Upper lobe of left lung (tissue), 6 donors: ENCODE measurements at places on chromosomes 3 and 15. TPM values are rescaled to one million over a fixed set of nuclear protein-coding genes. Genes with fewer than 3 reads are reported as not detected.

DNA sequence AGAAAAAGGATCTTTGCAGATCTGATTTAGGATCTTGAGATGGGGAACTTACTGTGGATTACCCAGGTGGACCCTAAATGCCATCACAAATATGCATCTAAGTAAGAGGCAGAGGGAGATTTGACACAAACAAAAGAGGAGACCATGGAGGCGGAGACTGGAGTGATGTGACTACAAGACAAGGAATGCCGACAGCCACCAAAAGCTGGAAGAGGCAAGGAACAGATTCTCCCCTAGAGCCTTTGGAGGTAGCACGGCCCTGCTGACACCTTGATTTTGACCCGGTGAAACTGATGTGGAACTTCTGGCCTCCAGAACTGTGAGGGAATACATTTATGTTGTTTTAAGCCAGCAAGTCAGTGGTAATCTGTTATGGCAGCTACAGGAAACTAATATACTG lies 44.0 kb downstream of the GASK1A start:
- DNase-seq, result no peak

DNA sequence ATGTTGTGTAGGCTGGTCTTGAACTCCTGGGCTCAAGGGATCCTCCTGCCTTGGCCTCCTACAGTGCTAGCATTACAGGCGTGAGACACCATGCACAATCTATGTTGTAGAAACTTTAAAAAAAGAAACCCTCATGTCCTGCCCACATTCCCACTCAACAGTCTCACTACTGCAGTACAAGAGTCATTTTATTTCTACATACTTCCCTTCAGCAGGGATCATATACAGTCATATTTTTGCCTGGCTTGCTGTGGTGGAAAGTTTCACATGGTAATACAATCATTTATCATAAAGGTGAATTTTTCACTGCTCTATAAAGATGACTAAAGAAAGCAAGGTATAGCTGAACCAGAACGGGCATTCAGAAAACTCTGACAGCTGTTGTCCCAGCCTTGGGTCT lies 53.8 kb upstream of the PIK3CB start:
- DNase-seq, result no peak

DNA sequence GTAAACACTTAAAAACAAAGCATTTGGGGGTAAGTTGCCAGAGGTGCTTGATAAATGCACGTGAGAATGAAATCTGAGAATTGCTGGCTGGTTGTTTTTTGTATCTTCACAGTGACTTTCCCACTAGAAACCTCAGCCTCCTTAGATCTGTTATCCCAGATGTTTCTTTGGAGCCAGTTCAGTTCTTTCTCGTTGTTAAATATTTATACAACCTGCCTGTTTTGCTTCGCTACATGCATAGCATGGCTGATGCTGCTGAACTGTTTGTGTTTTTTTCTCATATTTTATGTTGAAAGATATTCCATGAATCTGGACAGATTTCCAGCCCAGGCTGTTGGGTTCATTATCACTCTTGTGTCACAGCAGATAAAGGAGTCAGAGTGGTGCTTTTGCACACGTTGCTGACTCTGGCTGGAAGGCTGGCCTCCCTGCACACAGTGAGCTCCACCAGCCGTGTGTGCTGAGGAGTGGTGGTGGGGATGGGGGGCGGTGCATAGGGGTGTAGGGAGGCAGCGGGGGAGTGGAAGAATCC lies 80.2 kb downstream of the ARNT2 start:
- no peak for DNase-seq

- DNase-seq, result no peak
Measured at GRCh38 chr3:124837065-124837464, 50.1 kb downstream of the ITGB5 start.

GRCh38 chr3:158451405-158452055 lies 119.5 kb upstream of the MLF1 start:
- no peak for DNase-seq

DNA sequence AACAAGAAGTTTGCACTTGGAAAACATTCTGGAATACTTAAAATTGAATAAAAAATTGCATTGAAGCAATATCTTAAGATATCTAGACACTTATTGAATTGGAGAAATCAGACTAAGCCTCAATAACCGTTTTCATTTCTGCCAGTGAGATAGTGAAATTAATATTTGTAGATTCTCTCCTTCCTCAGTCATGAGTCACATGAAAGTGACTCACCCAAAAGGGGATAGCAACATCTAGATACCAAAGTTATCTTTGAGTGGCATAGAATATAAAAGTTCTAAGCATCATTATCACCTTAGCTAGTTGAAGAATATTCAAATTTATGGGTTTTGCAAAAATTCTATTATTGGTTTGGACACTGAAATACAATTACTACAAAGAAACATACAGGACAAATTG lies 614.8 kb upstream of the ZNF717 start:
- DNase-seq, result no peak

- no peak for DNase-seq
Measured at GRCh38 chr3:14491396-14492190, 48.5 kb downstream of the GRIP2 start.

GRCh38 chr3:182644790-182645433 lies 148.4 kb upstream of the ATP11B start:
- DNase-seq, result no peak

DNA sequence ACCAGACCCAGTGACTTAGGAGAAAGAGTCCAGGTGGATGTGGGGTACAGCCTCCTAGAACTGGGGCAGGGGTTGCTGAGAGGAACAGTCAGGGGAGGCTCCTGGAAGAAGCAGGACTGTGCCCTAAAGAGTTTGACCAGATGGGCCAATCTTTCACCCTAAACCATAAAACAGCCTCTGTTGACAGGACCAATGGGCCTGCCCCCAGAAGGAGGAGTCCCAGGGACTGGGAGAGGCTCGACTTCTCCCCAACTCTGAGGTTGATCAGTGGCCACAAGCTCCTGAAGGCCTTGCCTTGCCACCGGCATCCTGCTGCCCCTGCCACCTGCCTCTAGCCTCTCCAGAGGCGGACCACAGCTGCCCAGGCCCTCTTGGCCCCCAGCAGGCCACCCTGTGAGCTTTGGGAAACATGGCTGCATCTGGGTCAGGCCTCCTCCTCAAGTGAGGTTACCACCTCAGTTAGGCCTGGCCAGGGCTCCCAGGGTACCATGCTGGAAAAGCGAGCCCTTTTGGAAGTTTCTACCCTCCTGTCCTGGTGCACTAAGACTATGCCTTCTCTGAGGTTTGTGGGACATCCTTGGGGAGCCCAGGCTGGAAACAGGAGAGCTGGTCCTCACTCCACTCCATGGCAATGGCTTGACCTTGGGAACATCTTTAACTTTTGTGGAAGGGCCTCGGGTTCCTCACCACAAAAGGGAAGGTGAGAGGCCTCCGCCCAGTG lies 2.8 kb downstream of the VIPR1 start:
- no peak for DNase-seq

DNA sequence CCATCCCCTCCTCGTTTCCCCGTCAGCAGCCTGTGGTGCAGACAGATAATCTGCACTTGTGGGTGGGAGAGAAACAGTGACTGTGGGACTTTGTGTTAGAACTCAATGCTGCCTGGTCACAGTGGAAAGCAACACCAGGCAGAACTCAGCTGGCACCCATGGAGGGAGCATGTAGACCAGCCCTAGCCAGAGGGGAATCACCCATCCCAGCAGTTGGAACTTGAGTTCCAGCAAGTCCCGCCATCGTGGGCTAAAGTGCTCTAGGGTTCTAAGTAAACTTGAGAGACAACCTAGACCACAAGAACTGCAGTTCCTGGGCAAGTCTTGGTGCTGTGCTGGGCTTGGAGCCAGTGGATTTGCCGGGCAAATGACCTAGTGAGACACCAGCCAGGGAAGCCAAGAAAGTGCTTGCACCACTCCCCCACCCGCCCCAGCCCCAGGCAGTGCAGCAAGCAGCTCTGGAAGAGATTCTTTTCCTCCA lies 24.4 kb downstream of the ISG20 start:
- DNase-seq, result no peak

Gene GOLGA6L10
- 1.3 TPM for total RNA-seq

Gene GCSAM
- total RNA-seq, result 0.81 TPM

Gene TMEM40
- 0.30 TPM for total RNA-seq

Gene CALML4
- 28.3 TPM for total RNA-seq

Gene OR4F15
- not detected for total RNA-seq
